ENCODE measurements at places on chromosomes 6 and 20.

GRCh38 chr20:63333241-63333836, 27.8 kb downstream of the CHRNA4 start:
- DNase-seq, result no peak

- no peak for DNase-seq
Observed at GRCh38 chr20:18284805-18285533, 3.4 kb upstream of the ZNF133 start.

DNA sequence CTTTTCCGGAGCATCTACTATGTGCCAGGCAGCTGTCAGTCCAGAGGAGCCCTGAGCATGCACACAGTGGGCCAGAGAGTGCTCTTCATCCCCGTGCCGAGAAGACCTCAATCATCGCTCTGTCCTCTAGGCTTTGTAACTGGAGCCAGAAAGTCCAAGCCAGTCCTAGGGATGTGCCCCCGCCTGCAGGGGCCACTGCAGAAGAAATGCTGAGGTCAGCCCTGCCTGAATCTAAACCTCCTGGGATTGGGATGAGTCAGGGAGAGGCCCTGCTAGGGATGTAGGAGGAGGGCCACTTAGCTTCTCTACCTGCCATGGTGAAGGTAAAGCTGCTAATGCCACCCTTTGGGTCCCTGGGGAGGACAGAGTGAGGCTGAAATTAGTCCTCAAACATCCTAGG, 146.8 kb downstream of the CDC5L start:
- no peak for DNase-seq

DNA sequence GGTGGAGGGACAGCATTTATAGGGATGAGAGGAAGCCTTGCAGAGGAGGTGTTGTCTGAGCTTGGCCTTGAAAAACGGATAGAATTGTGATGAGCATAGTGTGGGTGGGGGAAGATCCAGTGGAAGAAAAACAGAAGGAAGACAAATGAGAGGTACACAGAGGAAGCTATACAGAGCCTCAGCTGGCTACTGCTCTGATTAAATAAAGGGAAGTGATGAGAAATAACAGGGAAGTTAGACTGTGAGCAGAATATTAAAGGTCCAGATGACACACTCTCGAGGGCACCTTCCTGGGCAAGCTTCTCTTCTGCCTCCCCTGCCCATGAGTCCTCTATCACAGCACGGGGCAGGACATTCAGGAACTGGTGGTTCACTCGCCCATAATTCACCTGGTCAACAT, 182.3 kb downstream of the KIF16B start:
- no peak for DNase-seq

DNA sequence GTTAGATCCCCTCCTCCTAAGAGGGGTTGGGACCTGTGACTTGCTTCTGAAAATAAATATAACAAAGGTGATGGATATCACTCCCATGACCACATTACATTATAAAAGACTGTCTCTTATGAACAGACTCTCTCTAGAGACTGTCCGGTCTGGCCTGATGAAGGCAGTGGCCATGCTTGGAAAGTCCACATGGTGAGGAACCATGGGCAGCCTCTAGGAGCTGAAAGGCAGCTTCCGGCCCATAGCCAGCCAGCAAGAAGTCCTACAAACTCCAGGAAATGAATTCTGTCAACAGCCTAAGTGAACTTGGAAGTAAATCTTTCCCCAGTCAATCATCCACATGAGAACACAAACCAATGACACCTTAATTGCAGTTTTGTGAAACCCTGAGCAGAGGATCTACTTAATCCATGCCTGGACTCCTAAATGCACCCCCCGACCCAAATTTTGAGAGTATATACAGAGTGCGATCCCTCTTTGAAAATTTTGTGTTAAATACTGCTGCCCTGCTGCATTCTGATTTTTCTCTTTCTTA, 2.2 kb upstream of the POPDC3 start:
- DNase-seq, result no peak

DNA sequence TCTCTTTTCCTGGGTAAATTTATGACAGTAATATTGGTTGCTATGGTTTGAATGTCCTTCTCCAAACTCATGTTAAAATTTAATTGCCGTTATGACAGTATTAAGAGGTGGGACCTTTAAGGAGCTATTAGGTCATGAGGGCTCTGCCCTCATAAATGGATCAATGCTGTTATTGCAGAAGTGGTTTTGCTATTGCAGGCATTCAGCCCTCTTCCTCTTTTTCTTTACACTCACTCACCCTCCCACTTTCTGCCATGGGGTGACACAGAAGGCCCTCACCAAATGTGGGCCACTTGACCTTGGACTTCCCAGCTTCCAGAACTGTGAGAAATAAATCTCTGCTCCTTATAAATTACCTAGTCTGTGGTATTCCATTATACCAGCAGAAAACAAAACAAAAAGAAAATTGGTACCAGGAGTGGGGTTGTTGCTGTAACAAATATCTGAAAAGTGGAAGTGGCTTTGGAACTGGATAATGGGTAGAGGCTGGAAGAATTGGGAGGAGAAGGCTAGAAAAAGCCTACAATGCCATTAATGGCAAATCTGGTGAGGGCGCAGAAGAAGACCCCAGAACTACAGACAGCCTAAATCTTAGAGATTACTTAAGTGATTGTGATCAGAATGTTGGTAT, 24.8 kb upstream of the IGF2R start:
- no peak for DNase-seq

GRCh38 chr6:32427218-32427617, 12.5 kb upstream of the HLA-DRA start:
- no peak for DNase-seq

DNA sequence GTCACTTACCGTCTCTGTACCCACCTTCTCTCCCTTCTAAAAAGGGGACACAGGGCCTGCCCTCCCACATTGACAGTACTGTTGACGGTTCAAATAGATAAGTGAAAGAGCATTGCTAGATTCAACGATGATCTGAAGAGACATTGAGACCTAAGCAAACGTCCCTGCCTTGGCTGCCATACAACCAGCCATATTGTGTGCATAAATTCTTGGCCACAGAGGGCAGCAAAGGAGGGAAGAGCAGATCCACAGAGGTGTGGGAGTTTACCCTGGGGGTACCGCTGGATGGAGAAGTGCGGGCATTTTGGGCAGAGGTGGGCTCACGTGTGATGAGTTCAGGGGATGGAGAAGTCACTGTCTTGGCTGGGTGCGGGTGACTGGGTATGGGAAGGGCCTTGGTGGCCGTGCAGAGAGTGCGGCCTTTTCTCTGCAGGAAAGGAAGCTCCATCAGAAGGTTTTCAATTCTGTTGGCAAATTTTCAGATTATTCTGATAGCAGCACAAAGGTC, 85.6 kb downstream of the POPDC3 start:
- DNase-seq, result no peak

DNA sequence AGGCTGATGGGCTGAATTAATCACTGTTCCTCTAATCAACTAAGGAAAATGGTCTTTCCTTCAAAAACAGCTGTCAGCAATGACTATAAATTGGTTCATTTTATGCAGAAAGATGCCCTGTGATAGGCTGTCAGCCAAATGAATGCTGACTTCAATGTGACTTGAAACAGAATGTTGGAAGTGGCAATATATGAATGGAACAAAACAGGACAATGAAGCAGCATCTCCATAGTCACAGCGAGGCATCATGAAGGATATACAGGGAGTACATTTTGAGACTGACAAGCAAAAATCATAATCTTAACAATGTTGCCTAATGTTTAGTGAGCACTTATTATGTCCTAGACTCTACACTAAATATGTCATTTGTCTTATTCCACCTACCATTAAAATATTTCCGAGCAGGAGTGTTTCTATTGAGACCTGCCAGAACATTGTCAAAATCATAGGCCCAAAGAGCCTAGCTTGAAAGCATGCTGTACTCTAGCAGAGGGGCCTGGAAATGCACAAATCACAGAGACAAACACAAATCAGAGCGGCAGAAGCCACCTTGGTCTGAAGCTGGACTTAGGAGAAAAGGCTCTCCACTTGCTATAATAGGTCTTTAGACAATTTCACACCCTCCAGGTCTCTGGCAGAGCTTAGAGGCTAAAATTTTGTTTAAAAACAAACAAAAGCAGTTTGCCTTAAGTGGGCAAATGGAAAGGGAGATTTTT, 63.3 kb downstream of the FAM50B start:
- DNase-seq, result no peak

GRCh38 chr6:36387440-36388303, at the start of gene ETV7:
Gene ETV7 (minus strand): TSS chr6:36387669. CDS start chr6:36387541, 128 bp downstream.
- no peak for DNase-seq

- no peak for DNase-seq
Observed at GRCh38 chr20:45974896-45975565, 3.0 kb upstream of the ZNF335 start.

DNA sequence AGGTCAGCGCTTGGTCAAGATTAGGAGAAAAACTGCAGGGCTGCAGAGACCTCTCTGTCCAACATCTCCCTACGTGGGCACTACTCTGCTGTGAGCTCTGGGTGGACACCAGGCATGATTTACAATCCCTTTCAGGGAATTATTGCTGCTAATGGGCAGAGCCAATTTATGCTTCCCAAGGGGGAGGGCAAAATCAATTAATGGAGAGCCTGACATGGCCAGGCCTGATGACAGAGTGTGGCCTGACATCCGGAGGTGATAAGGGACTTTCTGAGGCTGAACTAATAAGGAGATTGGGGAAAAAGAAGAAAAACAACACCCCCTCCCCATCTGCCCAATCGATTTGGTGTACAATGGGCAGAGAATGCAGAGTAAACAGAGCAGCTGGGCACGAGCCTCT, 5.0 kb upstream of the KCNK16 start:
- DNase-seq, result no peak

DNA sequence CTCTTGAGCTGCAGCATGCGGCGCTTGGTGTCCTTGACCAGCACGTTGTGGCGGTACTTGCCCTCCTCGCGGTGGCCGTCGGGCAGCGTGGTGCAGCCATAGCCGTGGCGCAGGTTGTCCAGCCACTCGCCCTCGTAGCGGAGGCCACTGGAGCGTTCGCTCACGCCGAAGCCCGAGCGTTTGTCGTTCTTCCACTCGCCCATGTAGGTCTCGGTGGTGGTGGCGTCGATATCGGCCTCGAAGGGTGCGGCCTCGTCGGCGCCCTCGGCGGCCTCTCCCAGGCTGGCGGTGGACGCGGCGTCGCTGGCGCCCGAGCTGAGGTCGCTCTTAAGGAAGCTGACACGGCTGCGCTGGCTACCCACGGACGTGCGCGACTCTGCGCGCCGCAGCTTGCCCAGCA, 27.3 kb downstream of the JPH2 start:
- DNase-seq, result no peak

DNA sequence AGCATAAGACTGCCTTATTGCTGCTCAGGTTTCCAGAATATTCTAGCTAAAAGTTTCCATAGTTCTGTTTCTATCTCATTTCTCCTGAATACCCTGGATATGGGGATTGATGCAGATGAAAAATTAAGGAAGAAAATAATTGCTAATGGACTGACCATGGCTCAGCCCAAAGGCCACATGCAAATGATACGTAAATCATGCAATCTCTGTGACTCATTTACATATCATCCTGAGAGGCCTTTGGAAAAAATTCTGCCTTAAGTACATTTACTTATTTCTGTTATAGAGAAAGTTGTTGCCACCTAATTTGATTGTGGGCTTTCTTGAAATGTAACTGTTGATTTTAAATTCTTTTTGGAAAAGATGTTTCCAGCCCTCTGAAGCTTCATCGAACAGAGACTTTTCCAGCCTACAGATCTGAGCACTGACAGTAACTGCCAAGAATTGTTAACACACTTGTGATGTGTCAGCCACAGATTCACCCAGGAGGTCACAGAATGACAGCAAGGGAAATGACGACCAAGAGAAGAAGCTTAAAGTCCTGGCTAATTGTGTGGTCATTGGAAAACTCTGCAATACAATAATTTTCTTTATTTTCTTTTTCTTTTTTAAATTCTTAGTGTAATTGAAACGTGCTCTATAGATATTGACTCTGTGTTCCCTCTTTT, 174.8 kb downstream of the DOK5 start:
- DNase-seq, result no peak

DNA sequence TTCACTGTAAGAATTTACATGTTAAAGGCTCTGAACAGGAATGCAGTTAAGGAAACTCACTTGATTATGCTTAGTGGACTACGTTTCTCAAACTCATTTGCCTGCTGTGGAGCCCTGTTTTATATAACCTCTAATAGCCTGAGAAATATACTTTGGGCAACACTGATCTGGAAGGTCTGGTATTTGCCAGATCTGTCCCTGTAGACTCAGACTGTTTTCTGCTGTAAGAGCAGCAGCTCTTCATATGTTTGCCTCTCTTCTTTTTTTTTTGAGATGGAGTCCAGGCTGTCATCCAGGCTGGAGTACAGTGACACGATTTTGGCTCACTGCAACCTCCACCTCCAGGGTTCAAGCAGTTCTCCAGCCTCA, 10.1 kb downstream of the TTPAL start:
- no peak for DNase-seq

DNA sequence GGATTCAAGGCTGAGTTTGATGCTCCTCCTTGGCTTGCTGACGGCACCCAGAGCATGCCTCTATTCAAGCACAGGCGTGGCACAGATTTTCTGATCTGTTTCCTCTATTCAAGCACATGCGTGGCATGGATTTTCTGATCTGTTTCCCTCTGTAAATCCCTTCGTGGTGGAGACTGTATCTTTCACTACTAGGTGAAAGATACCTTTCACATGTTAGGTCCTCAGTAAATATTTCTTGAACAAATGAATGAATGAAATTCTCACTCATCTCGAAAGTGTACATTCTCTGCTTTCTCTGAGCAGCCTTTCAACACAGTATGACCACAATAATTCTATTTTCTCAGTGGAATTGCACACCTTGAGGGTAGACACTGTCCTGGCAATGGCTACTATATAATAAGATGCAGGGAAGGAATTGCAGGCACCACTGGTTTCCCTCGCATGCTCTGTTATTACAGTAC, 72.6 kb upstream of the F13A1 start:
- DNase-seq, result no peak

DNA sequence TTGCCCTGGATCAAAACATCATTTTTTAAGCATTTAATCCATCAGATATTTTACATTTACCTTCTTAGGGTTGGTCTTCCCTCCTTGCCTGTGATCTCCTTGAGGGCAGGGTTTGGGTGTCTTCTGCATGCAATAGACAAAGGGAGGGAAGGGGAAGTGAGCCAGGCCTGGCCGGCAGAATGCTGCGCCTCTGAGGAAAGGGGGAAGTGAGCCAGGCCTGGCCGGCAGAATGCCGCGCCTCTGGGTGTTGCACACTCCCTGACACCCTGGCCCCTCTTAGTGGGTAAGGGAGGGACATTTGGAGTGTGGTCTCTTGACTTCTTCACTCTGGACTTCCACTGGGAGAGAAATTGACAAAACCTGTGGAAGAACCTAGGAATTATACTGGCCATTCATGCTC, 12.4 kb downstream of the PSMF1 start:
- no peak for DNase-seq

- DNase-seq, result no peak
Observed at GRCh38 chr6:145380186-145380585, 355.1 kb downstream of the EPM2A start.
